Dermis microvascular lymphatic vessel endothelial cell (primary cell): ENCODE measurements at places on chromosomes 5 and 9. TPM values are rescaled to one million over a fixed set of nuclear protein-coding genes. Genes with fewer than 3 reads are reported as not detected.
A peak's percentile ranks its signal among the peaks of the same experiment; 100 is the strongest.

DNA sequence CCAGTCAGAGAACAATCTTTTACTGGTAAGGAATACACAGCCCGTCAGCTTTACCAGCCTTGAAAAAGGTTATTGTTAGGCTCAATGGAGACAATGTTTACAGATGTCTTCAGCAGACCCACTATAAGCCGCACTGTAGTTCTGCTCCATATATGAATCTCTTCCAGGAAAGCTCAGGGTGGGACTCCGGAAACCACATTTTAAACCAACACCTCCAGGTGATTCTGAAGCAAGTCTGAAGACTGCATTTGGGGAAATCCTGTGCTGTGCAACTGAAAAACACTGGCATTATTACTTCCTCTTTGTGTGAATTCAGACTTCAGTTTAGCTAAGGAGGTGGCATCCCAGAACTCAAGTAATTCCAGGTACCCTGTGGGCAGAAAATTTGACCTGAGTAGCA lies 3.5 kb downstream of the GZMK start:
- DNase-seq: no peak

DNA sequence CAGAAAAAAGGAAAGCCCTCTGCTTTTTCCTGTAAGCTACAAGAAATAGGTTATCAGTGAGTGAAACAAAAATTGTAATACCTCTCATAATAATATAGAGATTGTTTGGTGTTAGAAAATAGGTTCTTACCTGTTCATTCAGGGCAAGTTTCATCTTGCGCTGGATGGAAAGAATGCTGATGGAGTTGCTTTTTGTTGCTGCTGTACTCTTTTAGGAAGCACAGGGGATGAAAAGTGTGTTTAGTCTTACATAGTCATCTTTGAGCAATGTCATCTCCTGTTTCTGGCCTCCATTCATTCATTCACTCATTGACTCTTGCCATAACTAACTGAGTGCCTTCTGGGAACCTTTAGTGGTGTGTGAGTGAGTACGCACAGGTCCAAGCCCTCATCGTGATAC lies 6.4 kb downstream of the ENTREP1 start:
- DNase-seq: no peak

GRCh38 chr9:127526655-127527559 lies 75.6 kb downstream of the LRSAM1 start:
- DNase-seq: no peak

DNA sequence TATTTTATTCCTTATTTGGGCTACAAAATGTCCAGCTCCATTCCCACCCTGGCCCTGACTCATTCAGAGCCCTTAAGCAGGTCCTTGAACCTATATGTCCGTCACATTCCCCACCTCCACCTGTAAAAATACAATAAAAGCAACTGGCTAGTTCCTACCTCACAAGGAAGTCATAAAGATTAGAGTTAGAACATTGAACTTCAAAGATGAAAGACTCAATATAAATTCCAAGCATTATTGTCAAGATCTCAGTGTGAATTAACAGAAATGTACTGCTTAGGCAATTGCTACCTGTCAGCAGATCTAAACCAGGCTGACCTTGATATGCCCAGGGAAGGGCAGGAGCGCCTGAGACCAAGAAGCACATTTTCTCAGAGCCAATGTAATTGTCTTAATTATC lies 221.8 kb downstream of the ENC1 start:
- DNase-seq: no peak

GRCh38 chr5:7754997-7755596 lies 95.8 kb downstream of the CFAP90 start:
- peak; percentile 6 for DNase-seq

- DNase-seq: peak; percentile 70
Measured at GRCh38 chr5:79025054-79025472, 40.0 kb upstream of the ARSB start.

DNA sequence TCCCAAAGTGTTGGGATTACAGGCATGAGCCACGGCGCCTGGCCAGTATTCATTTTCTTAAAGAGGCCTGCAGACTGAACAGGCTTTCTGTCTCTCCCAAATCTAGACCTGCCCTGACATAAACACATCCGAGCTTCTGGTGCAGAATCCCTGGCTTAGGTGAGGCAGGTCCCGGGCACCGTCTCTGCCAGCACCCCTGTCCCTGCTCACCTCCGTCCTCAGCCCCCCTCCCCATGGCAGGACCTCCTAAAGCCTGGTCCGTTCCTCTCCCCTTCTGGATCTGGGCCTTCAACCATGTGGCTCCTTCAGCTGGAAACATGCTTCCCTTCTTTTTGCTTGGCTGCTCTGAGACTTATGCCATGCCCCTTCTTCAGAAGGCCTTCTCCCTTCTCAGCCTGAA lies 22.7 kb upstream of the RXRA start:
- DNase-seq: no peak

GRCh38 chr5:18159331-18159730 lies 525.1 kb downstream of the TAF11L14 start:
- no peak for DNase-seq

GRCh38 chr9:124725068-124725452 lies 46.1 kb downstream of the NR6A1 start:
- DNase-seq: peak; percentile 46

DNA sequence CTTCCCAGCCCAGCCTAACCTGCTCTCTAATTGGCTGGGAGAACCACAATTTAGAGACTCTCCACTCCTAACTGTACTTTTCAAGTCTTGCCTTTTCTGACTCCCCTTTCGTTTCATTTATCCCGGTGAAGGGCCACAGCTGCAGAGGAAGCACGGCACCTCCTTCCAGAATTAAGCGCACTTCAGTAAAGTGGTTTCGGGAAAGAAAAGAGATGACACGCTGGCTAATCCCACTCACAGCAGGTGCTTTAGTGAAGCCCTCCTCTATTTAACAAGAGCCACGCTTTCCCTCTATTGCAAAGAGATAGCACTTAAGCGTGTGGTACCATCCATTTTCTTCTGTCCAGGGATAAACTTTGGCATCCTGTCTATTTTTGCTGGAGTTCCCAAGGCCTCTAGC lies 4.8 kb downstream of the DNAH5 start:
- no peak for DNase-seq

DNA sequence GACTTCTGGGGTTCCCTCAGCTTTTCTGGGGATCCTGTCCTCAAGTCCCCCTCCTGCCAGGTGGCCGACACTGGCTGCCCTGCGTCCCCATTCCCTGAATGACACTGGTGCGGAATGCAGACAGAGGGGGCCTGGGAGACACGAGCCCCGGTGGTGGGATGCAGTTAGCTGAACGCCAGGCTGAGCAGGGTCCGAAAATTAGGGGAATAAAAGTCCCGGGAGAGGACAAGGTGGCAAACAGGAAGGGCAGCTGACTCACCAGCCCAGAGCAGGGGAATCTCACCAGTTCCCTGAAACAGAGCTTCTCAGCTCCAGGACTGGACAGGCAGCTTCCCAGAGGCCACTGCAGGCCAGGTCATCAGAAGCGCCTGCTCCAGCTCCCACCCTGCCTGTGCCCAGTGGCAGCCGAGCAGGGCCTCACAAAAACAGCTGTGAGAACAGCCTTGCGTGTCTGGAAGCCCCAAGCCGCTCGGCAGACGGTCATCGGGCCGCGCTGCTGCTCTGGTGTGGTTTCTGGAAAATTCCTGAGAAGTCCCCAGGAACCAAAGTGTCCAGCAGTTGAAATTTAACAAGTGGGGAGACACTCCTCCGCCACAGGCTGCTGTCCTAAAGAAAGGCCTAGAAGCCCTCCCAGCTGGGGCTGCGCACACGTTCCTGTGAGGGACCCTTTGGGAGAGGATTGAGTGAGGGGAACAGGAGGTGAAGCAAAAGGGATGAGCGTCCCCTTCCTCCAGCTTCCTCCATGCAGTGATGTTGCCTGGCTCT lies 47.6 kb upstream of the EXOC3 start:
- no peak for DNase-seq

- no peak for DNase-seq
Measured at GRCh38 chr5:170383227-170383626, 5.9 kb downstream of the KCNMB1 start.

- no peak for DNase-seq
Measured at GRCh38 chr5:171946000-171946781, 60.2 kb downstream of the FBXW11 start.

GRCh38 chr9:35395076-35395705 lies 94.7 kb upstream of the RUSC2 start:
- no peak for DNase-seq

DNA sequence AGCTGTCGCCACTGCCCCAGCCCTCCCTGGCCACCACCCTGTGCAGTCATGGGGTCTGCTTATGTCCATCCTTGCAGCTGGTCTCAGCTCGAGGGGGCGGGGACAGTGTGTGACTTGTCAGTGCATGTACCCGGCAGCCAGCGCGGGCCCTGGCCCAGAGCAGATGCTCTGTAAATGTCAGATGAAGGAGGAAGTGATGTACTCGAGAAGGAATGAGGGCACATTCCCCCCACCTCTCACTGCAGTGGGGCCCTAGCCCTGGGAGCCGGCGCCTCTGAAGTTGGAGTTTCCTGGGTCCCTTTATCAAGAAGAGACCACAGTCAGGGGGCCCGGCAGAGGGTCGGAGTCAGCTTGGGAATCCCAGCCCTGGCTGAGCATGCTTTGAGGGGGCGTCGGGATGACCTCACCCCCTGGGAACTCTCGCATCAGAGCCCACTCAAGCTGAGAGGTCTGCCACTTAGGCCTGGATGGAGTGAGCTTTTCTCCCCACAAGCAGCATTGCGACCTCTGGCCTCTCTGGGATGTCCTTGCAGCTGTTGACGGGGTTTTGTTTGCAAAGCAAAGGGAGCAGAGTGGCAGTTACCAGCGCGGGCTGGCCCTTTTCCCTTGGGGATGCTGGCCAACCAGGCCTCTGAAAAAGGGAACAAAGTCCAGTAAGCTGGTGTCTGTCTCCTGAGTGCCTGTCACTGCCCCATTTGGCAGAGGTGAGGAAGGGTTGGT lies 19.0 kb downstream of the NEURL1B start:
- DNase-seq: no peak

Gene PTPN3
- 2.1 and 5.3 TPM in 2 replicates for total RNA-seq

DNA sequence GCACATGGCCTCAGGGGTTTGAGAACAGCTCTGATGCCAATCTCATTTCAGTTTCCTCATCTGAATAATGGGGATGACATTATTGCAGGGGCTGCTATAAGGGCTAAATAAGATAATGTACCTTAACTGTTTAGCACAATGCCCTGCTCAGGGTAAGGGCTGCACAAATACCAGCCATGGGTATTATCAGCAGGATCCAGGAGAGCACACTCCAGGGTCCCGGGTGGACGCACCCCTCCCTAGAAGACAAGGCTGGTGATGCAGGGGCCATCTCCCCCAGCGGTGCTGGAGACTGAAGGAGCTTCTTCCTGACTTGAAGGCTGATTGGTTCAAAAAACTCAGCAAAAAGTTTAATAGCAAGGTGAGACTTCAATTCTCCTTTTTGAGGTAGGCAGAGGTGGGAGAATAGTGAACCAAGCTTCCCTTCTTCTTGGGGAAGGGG lies 2.7 kb upstream of the CXXC5 start:
- no peak for DNase-seq
